ENCODE measurements at places on chromosomes 2 and 18.

DNA sequence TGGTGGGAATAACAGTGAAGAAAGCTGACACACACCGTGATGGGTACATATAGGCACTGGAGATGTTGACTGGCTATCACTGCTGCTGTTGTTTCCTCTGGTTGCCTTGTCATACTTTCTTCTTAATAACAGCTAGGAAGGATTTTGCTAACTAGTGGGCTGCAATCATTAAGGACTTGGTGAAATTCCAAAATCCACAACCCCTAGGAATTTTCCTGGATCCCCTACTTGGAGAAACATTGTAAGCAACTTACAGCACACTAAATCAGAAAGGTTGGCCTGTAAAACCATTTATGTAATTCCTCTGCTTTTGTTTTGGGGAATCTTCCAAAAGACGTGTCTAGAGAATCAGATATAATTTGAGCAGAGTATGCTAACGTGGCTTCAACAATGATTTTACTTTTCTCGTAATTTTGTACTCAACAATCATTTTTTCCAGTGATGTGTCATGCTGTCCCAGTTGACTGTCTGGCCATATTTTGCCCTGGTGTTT is 8.0 kb upstream of the COL3A1 start:
- DNase-seq = no peak

- DNase-seq = no peak
These were observed 42.0 kb downstream of the MCFD2 start for GRCh38 chr2:46873604-46874068.

DNA sequence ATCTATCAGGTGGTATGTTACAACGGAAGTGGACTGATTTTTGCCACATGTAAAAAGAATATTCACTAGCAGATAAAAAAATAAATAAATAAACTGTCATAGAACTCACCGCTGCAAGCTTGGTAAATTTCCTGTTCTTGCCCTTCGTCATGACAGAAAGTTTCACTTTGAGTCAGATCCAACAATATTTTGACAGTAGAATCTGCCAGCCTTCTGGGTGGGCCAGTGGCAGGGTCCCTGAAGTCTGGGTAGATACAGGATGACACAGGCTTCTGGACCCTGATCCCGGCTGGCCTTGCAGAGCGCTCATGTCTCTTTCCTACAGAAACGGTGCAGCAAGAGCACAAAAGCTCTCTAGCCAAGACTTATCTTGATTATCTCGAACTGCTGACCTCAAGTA is 97.8 kb upstream of the PMAIP1 start:
- DNase-seq = no peak

- no peak for DNase-seq
These were observed 1624.1 kb upstream of the ZEB2 start for GRCh38 chr2:146143971-146144370.
